Stimulated activated effector memory CD8-positive, alpha-beta T cell treated with anti-CD3 and anti-CD28 coated beads, Interleukin-12 subunit alpha, Interleukin-12 subunit beta, amount 100 ng/mL, for 72 hours (primary cell): ENCODE measurements at places on chromosomes 6 and 20.
A peak's percentile ranks its signal among the peaks of the same experiment; 100 is the strongest.

DNA sequence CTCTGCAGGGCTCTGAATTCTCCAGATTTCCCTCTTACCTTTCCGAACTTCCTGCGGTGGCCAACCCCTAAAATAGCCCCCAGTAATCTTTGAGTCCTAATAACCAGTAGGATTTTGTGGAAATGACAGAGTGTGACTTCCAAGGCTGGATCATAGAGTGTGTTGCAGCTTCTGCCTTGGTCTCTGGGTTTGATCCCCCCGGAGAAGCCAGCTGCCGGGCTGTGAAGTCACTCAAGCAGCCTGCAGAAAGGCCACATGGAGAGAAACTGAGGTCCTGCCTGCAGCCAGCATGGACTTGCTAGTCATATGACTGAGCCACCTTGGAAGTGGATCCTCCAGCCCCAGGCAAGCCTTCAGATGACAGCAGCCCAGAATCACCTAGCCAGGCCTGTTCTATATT lies 46.3 kb upstream of the SCRT2 start:
- DNase-seq = no peak

DNA sequence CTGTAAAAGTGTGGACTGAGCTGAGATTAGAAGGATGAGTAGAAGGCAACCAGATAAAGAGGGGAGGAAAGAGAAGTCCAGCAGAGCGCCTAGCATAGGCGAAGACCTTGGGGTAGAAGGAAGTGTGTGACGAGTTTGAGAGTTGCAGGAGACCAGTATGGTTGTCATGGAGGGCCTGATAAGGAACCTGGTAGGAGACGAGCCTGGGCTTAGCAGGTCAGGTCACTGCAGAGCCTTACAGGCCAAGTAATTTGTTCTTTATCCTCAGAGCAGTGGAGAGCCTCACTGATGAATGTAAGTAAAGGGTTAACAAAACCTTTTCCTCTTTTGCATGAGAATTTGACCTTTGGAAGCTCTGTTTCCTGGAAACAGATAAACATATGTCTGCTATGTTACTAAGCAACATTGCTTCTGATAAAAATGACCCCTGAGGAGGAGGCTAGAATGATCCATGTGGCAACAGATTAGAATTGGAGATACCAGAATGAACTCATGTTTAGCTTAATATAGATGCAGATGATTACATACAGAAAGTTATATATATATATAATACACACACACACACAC lies 2.9 kb upstream of the TMEM74B start:
- no peak for DNase-seq

DNA sequence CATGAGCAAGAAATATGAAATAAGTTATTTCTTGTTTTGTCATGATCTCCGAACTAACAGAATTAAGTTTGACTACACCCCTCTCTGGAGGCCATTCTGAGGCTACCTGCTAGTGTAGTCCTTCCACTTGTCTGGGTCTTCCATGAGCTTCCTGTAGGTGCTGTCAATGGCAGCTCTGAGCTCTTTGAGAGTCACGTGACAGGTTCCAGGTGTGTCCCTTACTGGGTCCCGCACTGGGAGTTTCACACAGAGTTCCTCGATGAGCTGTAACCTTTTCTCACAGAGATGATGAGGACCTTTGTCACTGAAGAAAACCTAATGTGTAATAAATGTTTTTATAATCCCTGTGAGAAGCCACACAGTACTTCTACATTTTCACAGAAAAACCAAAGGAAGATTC lies 186.6 kb downstream of the SYNE1 start:
- no peak for DNase-seq

DNA sequence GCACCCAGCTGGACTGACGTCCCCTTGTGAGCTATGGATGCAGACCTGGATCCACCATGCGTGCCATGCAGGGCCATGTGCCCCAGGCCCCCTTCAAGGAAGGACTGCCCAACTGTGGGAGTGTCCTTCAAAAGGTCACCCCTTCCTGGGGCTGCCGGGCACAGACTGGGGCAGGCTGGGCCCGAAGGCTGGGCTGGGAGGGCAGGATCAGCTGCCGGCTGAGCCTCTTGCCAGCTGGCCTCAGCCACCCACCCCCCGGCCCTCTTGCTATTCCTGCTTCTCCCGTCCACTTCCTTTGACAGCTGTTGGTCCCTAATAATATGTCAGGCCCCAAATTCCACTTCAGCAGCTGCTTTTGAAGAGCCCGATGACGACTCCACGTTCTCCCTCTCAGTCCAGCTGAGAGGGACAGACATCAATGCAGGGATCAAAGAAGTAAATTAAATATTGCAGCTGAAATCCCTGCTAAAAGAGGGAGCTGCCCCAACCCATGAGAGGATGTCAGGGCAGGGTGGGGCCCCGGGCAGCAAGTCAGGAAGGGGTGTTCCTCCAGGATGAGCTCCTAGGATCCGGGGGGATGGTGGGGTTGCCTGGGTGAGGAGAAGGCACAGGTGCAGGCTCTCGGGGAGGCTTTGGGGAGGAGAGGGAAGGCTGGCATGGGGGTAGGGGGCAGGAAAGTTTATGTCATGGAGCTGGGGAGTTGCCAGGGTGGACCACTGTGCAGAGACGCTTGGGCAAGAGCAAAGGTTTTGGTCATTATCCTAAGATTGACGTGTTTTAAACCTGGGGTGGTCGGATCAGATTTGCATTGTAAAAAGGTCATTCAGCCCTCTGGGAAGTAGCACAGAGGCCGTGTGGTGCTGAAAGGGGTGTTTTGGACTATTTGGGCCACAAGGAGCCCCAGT lies 185.0 kb downstream of the ANKRD60 start:
- DNase-seq = no peak

DNA sequence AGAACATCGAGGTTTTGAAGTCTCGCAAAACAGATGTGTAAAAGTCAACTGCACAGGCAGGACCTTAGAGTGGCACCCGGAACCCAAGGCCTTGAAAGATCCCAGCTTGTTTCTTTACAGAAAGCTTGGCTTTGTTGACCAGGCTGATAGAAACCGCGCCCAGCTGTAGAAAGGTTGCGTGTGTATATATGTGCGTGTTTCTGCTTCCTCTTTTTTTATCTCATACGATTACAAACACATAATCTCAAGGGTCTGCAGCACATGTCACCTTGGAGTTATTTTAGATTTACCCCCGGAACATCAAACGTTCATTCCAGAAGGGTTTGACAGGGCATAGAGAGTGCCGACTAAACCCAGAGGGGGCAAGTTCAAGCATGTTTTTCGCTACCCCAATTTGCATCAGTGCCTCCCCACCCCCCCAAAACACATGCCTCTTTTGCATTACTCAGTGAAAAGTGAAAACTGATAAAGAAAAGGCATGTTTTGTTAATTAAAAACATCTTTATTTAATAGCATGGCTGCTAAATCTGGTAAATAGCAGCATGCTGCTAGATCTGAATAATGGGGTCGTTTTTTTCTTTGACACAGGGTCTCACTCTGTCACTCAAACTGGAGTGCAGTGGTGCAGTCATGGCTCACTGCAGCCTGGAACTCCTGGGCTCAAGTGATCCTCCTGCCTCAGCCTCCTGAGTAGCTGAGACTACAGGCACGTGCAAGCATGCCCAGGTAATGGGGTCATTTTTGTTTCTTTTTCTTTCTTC lies 33.2 kb upstream of the NCOA3 start:
- DNase-seq = no peak

DNA sequence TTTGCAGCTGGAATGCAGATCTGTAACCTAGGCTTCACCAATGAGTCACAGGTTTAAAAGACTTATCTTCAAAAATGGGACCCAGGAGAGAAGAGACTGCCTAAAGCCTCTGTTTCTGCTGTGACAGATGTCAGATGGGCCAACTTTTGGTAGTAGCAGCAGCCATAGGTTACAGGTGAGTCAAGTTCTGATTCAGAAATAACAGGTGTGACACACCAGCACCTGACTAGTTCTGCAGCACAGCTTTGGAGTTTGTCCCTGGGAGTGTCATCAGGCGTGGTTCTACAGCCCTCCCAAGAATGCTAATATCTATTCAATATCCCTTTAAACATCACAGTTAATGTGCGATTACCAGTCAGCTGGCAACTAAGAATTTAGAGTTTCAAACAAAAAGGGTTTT lies 121.9 kb upstream of the BTN3A2 start:
- DNase-seq = no peak

DNA sequence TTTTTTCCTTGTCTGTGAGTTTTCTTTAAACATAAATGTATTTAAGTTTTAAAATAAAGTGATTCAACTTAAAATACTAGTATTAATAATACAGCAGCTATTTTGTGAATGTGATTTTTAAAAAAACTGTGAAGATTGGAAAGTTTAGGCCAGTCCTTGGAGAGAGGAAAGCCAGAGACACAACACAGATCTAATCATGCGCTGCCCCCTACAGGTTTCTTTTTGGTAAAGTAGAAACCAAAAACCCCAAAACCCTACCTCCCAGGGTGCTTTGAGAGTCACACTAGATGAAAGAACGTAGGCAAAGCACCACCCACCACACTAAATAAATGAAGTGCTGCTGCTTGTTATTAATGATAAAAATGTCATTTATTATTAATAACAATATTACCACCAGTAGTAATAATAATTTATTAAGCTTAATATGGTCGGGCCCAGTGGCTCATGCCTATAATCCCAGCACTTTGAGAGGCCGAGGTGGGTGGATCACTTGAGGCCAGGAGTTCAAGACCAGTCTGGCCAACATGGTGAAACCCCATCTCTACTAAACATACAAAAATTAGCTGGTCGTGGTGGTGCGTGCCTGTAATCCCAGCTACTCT lies 33.7 kb downstream of the SLC9A8 start:
- peak; percentile 17 for DNase-seq

GRCh38 chr20:5024103-5024502 lies 22.8 kb upstream of the SLC23A2 start:
- no peak for DNase-seq

DNA sequence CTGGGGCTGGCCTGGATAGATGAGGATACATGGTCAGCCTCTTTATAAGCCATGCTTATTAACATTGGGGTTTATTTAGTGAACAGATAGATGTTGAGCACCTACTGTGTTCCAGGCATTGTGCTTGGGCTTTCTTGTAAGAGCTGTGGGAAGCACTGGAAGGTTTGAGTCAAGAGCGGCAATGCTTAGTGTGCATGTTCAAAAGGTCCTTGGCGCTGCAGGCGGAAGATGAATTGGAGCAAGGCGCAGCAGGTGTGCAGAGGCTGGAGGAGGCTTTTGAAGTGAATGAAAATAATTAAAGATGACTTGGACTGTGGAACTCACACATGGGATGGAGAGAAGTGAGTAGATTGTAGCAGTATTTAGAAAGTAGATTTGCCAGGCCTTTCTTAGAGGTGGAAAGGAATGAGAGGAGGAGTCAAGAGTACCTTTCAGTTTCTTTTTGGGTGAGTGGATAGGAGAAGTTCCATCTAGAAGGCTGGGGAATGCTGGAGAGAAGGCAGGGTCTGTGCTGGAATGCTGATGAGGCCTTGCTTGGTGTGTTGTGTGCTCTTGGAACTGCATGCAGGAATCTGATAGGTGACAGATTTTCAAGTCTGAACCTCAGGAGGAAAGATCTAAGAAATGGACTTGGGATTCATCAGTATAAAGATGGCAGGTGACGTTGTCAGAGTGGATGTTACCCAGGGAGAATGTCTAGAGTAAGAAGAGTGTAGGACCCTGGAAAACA lies 26.4 kb downstream of the SNX9 start:
- no peak for DNase-seq

DNA sequence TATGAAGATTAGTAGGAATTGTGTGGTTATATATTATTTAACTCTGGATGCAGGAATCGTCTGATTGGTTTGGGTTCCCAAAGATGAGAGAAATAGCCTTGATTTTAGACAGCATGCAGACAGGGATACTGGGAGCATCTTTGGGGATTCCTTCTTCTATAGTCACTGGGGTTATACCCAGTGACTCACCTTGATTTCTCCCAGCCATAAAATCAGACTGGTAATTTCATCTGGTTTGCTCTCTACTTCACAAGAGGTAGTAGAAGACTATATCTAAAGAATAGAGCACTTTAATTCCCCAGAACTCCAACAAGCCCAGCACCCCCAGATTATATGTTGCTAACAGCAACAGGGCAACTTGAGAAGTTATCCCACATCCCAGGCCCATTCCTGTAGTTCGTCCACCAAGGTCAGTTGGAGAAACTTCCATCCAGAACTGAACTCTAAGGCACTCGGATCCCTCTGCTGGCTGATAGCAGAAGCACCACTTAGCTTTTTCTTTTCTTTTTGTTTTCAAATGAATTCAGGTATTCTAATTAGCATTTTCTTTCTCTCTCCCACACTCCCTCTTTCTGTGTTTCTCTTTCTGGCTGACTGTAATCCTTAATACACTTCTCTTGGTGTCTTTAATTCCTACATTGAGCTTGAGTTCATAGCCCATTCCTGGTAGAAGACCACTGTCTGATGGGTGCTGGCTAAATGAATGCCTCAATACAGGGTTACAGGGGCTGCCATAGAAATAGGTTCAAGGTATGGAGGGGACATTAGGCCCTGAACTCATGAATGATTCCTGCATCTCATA lies 20.4 kb upstream of the EFHC1 start:
- DNase-seq = peak; percentile 63

GRCh38 chr20:38117635-38118034 lies 47.4 kb downstream of the TGM2 start:
- no peak for DNase-seq

- DNase-seq = no peak
Measured at GRCh38 chr20:46807998-46808397, 86.6 kb upstream of the EYA2 start.

GRCh38 chr6:115838216-115838615 lies 222.5 kb downstream of the FRK start:
- no peak for DNase-seq

DNA sequence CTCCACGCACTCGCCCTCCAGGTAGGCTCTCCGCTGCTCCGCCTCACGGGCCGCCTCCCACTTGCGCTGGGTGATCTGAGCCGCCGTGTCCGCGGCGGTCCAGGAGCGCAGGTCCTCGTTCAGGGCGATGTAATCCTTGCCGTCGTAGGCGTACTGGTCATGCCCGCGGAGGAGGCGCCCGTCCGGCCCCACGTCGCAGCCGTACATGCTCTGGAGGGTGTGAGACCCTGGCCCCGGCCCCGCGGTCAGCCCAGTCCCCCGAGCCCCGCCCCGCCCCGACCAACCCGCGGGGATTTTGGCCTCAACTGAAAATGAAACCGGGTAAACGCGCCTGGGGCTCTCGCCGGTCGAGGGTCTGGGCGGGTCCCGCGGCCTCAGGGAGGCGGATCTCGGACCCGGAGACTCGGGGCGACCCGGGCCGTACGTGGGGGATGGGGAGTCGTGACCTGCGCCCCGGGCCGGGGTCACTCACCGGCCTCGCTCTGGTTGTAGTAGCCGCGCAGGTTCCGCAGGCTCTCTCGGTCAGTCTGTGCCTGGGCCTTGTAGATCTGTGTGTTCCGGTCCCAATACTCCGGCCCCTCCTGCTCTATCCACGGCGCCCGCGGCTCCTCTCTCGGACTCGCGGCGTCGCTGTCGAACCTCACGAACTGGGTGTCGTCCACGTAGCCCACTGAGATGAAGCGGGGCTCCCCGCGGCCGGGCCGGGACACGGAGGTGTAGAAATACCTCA lies 598 bp downstream of the HLA-B start:
- peak; percentile 43 for DNase-seq

GRCh38 chr6:128410584-128410983 lies 109.8 kb downstream of the PTPRK start:
- no peak for DNase-seq

DNA sequence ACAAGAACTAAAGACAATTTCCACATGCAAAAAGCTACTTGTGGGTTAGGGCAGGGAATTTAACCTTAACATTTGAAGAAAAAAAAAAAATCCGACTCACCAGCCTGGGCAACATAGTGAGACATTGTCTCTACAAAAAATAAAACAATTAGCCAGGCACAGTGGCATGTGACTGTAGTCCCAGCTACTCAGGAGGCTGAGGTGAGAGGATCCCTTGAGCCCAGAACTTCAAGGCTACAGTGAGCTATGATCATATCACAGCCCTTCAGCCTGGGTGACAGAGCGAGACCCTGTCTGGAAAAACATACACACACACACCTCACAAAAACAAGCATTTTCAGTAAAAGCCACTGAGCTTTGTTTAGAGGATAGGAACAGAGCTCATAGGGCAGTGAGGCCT lies 56.2 kb downstream of the ARHGAP18 start:
- DNase-seq = no peak
